ENCODE measurements at places on chromosomes 5 and 9. TPM values are rescaled to one million over a fixed set of nuclear protein-coding genes. Genes with fewer than 3 reads are reported as not detected.

The MCIDAS gene
- 0.94 TPM for polyA plus RNA-seq

The SPATA31A3 gene
- polyA plus RNA-seq, result not detected

DNA sequence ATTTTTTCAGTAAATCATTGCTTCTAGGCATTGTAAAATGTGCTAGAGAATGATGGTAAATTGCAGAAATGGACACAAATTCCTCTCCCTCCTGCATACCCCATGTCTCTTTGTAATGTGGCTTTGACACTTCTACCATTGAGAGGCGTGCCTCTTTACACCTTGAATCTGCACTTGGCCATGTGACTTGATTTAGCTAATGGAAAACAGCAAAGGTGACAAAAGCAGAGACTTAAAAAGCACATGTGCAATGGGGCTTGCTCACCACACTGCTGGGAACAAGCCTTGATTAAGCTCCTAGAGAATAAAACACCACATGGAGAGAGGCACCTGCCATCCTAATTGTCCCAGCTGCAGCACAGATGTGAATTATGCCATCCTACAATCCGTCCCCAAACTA, 69.9 kb upstream of the NAA35 start:
- DNase-seq, result no peak

DNA sequence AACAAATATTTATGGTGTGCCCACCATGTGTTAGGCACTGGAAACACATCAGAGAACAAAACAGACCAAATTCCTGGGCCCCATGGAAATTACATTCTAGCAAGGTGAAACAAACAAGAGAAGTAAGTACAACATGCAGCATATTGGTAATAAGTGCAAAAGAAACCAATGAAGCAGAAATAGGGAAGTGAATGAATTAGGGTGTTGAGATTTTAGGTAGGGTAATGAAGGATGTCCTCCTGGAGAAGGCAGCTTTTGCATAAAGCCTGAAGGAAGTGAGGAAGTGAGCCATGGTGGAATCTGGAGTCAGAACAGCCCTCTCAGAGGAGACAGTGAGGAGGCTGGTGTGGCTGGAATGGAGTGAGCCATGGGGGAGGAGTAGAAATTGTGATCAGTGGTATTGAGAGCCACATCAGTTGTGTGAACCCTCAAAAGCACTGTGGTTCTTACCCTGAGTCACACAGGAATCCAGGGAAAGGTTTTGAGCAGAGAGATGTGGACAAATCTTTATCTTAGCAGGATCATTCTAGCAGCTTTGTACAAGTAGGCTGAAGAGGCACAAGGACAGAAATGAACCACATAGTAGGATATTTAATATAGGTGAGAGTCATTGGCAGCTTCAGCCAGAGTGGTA, 52.7 kb upstream of the ARL15 start:
- no peak for DNase-seq
